ENCODE measurements at places on chromosomes 16 and 17. TPM values are rescaled to one million over a fixed set of nuclear protein-coding genes. Genes with fewer than 3 reads are reported as not detected.
A peak's percentile ranks its signal among the peaks of the same experiment; 100 is the strongest.

TVP23A gene
- polyA plus RNA-seq, result 5.0 TPM

CBFA2T3 gene
- polyA plus RNA-seq, result 5.5 TPM

CAPNS2 gene
- not detected for polyA plus RNA-seq

PMFBP1 gene
- polyA plus RNA-seq, result 4.2 TPM

RRAD gene
- 2.2 TPM for polyA plus RNA-seq

GRCh38 chr17:65039336-65039988 lies 17.1 kb downstream of the GNA13 start:
- DNase-seq, result no peak

- DNase-seq, result peak; percentile 49
Observed at GRCh38 chr17:5769593-5770354, 185.5 kb upstream of the NLRP1 start.

DNA sequence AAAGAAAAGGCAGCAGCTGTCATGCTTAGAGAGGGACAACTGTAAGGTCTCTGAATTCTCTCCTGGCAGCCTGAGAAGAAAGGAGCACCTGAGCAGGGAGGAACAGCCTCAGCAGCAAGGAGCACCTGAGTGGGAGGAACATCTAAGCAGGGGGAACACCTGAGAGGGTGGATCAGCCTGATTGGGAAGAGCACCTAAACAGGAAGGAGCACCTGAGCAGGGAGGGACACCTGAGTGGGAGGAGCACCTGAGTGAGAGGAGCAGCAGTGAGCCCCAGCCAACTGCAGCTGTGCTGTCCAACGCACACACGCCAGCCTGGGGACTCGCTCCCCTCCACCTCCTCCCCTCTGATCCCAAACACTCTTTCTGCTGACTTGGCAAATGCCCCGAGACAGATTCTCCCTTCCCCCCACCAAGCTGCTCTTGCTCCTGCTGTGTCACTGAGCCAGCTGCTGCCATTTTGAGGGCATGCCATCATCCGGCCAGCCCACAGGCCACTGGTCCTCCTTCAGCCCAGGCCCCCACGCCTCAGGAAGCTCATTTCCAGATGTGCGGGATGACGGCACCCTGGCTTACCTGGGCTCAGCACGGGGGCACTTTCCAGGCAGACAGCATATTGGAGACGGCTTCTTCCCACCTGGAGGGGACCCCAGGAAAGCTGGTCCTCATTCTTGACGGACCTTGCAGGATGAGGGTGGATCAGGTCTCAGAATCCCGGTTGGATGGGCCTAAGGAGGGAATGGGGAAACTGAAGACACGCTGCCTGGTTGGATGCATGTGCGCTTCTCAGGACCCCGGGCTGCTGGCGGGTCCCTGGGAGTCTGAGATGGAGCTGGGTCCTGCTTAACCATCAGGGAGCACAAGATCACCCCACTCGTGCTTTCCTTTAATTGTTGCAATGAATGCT lies 57.7 kb upstream of the RBFOX3 start:
- DNase-seq, result no peak

GRCh38 chr16:23333034-23333579 lies 31.0 kb downstream of the SCNN1B start:
- DNase-seq, result no peak

DNA sequence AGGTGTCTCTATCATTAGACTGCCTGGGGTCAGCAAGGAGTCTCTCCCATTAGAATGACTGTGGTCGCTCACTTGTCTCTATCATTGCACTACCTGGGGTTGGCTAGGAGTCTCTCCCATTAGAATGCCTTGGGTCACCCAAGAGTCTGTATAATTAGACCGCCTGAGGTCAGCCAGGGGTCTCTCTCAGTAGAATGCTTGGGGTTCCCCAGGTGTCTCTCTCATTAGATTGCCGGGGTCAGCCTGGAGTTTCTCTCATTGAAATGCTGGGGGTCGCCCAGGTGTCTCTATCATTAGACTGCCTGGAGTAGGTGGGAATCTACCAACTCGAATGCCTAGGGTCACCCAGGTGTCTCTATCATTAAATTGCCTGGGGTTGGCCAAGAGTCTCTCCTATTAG lies 2231.6 kb downstream of the TP53TG3F start:
- no peak for DNase-seq

- DNase-seq, result no peak
Observed at GRCh38 chr16:75256059-75256571, 4.7 kb upstream of the BCAR1 start.

- no peak for DNase-seq
Observed at GRCh38 chr16:19066988-19067348, 446 bp upstream of the COQ7 start.

DNA sequence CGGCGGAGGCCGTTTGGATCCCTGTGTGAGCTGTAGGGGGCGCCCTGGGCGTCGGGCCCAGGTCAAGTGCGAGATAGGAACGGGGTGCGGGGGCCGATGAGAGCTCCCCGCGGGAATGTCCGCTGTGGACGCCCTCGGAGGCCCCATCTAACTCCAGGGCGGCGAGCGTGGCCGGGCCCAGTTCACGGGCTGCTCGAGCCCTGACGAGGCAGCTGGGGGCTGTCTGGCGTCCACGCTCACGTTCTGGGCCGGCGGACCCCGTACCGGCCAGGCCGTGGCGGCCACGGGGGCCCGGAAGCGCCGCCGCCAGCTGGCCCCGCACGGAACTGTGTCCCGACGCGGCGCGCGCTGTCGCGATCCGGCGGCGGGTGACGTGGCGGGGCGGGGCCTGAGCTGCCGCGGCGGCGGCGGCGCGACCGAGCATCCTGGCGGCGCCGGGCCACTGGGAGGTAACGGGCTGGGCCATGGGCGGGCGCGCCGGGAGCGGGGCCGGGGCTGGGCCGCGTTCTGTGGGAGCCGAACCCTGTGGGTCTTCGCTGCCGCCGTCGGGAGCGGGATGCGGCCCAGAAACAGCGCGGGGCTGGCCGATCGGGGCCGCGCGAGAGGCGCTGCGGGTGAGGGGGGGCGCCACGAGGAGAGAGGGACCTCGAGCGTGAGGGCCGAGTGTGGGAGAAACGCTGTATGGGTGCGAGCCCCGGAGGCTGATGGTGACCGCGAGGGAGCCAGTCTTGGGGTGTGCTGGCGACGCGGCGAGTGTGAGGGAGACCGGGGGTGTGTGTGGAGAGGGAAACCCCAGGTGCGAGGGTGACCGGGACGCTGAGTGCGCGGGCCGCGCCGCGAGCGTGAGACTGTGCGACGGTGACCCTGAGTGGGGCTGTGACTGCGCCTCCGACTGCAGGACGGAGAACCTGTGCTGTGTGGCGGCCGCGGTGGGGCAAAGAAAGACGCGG lies at the start of gene SLC7A6:
Gene SLC7A6, plus strand, starts transcription at position 399 of the 950 bp plus-strand sequence. CDS start 10,201 bp downstream, outside the sequence.
- no peak for DNase-seq

DNA sequence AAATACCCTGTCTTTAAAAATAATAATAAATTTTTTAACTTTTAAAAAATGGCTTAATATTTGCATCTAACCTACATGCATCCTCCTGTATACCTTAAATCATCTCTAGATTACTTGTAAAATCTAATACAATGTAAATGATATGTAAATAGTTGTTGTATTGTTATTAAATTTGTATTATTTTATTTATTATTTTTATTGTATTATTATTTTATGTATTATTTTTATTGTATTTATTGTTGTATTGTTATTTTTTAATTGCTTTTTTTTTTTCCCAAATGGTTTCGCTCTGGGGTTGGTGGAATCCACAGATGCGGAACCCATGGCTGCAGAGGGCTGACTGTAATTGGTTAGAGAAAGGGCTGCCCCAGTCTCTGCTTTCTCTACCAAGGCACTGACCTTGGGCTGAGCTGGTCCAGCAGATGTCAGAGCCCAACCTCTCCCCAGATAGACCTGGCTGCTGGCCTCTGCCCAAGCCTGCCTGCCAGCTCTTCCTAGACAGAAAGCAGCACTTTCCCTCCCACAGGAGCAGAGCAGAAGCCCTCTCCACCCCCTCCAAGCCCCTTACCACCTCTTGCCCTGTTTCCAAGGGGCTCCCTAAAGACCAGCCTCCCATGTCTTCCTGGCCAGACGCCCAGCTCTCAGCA lies 183.8 kb downstream of the GSG1L start:
- no peak for DNase-seq

DNA sequence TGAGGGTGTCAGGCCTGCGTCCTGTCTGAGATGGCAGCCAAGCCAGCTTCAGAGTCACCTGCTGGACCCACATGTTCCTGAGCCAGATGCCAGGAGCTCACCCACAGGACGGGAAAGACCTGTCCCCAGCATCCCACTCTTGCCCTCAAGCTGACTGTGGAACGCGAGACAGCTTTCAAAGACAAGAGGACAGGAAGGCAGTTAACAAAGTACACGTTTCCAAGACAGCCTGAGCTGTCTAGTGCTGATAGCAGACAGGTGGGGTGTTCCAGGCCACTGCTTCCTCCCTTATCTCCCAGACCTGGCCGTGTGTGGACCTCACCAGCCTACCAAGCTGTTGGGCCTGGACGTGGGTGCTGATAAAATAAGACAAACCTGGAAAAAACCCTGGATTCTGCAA lies 13.2 kb downstream of the CMTM3 start:
- no peak for DNase-seq

- DNase-seq, result no peak
Observed at GRCh38 chr17:82702231-82702927, 3.9 kb upstream of the RAB40B start.

DNA sequence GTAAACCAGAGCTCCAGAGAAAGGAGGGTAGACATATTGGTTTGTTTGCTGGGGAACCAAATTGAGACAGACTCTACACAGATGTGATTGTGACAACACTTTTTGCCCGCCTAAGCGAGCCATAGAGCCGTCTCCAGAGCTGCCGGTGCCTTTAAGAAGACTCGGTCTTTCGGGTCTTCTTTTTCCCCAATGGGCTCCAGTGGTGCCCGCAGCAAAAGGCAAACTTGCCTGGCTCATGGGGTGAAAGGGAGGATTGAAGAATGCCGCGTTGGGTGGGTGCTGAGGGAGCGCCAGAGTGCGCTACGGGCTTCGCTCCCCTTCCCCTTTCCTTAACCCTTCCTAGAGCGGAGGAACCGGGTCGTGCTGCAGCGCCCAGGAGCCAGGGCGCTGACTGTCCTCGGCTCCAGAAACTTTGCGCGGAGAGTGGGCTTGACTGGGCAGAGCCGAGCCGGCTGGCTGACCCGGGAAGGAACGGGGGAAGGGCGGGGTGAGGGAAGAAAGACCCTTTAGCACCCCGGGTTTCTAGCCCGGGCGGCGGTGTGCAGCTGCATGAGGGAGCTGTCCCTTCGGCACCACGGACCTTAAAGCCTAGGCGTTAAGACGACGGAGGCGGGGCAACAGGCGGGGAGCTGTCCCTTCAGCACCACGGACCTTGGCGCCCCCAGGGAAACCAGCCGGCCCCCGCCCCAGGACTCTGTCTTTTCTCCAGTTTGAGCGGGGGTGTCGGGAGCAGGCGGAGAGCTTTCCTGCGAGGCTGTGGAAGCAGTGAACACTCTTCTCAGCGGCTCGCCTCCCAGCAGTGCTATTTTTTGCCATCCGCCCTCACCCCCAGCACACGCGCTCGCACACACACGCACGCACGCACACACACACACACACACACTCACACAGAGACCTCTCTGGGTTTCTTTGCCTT lies at the start of gene CACNG3:
Gene CACNG3, plus strand, starts transcription at position 880 of the 916 bp plus-strand sequence. CDS start 420 bp downstream, outside the sequence.
- peak; percentile 31 for DNase-seq

- no peak for DNase-seq
Observed at GRCh38 chr16:4123616-4124300, 7.5 kb upstream of the ADCY9 start.

DNA sequence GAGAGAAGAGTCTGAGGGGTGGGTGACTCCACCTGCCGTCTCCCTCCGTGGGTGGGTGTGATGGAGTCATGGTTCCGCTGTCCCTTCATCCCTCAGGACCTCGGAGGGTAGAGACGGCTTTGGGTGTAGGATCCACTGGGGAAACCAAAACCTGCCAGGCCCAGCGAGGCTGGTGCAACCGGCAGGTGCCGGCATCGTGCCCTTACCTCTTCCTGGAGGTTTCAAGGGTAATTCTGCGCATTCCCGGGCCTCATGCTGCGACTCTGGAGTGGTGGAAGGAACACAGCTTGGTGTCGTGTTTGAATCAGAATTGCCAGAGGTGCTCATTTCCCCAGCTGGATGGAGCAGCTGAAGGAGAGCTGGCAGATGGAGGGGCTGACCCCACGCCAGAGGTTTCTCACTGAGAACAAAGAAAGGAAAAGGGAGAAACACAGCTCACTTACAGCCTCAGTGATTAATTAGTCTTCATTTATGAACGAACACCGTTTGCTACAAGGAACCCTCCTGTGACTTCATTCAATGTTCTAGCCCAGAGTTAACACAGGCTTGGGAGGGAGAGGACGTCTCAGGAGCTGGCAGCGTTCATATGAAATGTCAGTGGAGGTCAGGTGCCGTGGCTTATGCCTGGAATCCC lies 16.3 kb upstream of the ATP2A3 start:
- DNase-seq, result no peak

DNA sequence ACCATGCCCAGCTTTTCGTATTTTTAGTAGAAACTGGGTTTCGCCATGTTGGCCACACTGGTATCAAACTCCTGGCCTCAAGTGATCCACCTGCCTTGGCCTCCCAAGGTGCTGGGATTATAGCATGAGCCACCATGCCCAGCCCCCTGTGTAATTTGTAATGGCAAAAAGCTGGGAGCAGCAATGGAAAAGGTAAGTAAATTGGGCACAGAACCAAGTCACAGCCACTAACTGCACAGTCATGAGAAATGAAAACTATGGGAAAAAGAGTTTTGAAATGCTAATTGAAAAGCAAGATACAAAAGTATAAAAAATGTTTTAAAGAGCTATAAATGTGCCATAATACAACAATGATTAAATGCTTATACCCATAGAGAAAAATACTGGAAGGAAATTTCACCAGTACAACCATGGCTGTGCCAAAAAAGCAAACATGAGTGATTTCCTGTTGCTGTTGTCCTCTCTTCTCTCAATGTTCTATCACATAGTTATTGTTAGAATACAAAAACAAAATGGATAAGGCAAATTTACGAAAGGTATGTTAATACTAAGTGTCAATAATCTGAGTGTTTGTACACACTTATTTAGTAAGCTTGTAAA lies 6.2 kb downstream of the NTAN1 start:
- no peak for DNase-seq

DNA sequence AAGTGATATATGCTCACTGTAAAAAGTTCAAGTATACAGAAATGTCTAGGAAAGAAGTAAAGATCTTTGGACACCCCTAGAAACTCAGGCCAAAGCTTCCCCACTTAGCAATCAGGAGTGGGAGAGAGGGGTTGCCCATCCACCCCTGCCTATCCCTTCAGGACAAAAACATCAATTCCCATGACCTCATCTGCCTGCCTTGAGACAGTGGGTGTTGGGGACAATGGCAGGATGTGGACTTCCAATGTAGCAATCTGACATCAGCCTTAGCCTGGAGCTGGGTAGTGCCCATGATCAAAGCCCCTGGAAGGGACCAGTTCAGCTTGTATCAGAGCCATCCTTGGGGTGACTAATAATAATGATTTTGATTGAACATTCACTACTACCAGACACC lies 18.1 kb downstream of the ITPRIPL2 start:
- no peak for DNase-seq

GRCh38 chr16:27450196-27450549 lies 48.2 kb downstream of the IL21R start:
- DNase-seq, result no peak

All from renal cortex interstitium (tissue), 15 donors.